Activated CD4-positive, alpha-beta T cell treated with anti-CD3 and anti-CD28 coated beads, Interleukin-2, amount 10 ng/mL, durations not matched to agents 7 days and 5 days (primary cell): ENCODE measurements at places on chromosomes 12 and 14. TPM values are rescaled to one million over a fixed set of nuclear protein-coding genes. Genes with fewer than 3 reads are reported as not detected.

Gene CAPS2
- 2.1 TPM for total RNA-seq

Gene LRRIQ1
- not detected for total RNA-seq

GRCh38 chr12:124660851-124661250, 93.4 kb upstream of the NCOR2 start:
- DNase-seq = no peak

GRCh38 chr14:100825713-100826331, at the start of gene MEG3:
TSS of gene MEG3 (plus strand) at chr14:100826118.
- DNase-seq = no peak

DNA sequence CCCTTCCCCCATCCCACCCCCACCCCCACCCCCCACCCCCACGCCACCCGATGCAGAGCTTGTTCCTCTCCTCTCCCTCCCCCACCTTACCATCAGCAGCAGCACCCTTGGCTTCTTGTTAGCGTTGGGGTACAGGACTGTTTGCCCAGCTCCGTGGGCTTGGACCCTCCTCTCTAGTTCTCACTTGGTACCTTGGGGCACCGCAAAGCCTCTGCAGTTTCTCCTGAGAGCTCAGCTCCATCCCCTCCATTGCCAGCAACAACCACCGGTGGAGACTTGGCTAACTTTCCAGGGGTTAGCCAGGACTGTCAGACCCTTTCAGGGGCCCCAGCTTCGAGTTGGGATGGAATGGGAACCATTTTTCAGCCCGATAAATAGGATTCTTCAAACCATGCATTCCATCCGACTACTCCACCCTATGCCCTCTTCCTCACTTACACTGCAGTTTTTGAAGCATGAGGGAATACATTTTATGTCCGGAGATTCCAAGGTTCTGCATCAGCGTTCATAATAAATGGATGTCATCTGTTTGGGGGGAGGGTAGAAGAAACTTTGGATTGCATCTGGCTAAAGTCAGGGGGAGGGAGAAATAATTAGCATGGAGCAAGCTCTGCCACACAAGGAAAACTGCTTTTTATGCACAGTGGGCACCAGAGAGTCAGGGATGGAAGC, 1.1 kb downstream of the SCN8A start:
- DNase-seq = no peak
